Activated CD4-positive, alpha-beta T cell treated with anti-CD3 and anti-CD28 coated beads for 36 hours (primary cell): ENCODE measurements at places on chromosomes 3 and 15. TPM values are rescaled to one million over a fixed set of nuclear protein-coding genes. Genes with fewer than 3 reads are reported as not detected.

DNA sequence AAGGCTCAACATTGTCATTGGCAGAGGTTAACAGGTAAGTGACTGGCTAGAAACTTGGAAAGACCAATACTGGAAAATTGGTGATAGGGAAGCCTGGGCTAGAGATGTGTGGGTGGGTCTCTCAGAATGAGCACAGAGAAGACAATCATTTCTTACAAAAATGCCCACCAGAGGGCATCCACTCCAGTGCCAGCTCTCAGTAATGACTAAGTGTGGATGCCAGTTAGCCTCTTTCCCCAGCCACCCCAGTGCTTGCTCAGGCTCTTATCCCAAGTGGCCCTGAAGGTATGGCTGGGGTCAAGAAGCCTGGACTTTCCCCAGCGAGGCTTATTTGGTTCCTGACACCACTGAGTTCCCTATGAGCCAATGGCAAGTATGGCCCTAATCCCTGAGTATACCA lies 115.9 kb upstream of the ST8SIA2 start:
- peak; percentile 35 for DNase-seq

DNA sequence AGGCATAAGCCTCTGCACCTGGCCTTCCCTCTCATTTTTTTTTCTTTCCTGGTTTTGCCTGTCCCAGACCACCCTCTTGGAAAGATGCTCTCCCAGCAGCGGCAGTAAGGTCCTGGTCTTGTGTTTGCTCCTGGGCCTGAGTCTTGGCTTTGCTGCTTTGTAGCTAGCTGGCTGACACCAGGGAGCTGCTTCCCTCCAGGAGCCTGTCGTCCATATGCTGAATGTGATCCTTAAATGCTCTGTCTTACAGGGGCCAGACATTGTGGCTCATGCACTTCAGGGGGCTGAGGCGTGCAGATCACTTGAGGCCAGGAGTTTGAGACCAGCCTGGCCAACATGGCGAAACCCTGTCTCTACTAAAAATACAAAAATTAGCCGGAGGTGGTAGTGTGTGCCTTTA lies 17.2 kb downstream of the FLNB start:
- DNase-seq: no peak

- no peak for DNase-seq
Measured at GRCh38 chr3:55300701-55301100, 186.4 kb downstream of the WNT5A start.

- no peak for DNase-seq
Measured at GRCh38 chr3:25397150-25397549, 30.9 kb upstream of the RARB start.

GRCh38 chr3:97917813-97918536 lies 54.3 kb downstream of the RIOX2 start:
- no peak for DNase-seq

DNA sequence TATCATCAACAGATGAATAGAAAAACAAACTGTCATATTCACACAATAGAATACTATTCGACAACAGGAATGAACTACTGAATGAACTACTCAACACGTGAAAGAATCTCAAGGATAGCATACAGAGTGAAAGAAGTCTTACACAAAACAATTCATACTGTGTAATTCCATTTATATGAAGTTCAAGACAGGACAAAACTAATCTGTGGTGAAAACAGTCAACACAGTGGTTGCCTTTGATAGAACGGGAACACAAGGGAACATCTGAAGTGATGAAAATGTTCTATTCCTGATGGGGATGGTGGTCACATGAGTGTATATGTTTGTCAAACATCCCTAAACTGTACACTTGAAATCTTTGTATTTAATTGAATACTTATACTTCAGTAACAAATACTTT lies 2.6 kb upstream of the SUSD5 start:
- no peak for DNase-seq

DNA sequence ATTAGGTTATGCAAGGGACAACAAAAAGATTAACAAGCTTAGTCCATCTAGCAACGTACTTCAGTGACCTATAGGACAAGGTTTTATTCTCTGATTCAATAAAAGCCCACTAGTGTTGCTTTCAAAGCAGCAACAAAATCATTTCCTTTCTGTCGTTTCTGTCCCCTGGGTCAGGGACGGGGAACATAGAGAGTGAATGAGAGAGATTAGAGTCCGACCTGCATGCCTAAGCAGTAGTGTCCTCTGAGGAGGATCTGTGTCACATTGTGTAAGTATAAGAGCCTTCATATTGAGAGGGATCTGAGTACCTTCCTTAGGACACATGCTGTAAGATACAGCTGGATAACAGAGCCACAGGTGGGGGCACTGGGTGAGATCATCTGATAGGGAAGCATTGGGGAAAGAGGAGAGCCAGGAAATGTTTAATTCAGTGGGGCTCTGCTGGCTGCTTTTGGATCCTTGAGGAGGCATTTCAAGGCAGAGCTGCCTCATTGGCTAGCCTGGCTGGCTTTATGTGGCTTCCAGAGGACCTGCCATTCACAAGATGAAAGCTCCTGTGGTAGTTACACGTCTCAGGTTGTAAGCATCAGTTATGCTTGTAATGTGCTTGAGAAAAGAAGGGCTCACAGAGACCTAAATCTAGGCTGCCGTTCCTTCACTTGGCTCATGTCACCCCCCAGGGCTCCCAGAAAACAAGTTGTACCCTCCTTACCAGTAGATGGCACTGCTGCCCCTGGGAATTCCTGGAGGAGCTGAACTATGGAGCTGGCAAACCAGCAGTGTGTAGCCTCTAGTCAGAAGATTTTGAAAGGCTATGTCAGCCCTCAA lies 2.7 kb downstream of the TMEM108 start:
- peak; percentile 67 for DNase-seq

DNA sequence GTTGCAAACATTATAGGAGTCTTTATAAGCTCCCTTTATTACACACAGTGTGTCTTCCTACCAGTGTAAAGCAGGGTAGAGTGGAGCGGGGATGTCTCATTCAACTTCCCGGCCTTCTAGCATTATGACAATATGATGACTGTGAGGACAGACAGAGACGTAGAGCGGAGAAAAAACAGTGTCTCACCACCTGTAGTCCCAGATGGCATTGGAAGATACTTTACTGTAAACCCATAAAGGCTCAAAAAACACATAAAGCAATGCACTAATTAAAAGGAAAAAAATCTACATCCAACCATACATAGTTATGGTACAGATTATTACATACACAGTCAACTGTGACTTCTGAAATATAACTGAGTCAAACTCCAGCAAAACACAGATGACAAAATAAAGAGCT lies 383.7 kb downstream of the MAGI1 start:
- no peak for DNase-seq

GRCh38 chr3:46566040-46566641 lies at the start of gene LRRC2:
TSS of gene LRRC2 (minus strand) at chr3:46566302. CDS start at chr3:46551591, 14,711 bp downstream.
- DNase-seq: peak; percentile 50

DNA sequence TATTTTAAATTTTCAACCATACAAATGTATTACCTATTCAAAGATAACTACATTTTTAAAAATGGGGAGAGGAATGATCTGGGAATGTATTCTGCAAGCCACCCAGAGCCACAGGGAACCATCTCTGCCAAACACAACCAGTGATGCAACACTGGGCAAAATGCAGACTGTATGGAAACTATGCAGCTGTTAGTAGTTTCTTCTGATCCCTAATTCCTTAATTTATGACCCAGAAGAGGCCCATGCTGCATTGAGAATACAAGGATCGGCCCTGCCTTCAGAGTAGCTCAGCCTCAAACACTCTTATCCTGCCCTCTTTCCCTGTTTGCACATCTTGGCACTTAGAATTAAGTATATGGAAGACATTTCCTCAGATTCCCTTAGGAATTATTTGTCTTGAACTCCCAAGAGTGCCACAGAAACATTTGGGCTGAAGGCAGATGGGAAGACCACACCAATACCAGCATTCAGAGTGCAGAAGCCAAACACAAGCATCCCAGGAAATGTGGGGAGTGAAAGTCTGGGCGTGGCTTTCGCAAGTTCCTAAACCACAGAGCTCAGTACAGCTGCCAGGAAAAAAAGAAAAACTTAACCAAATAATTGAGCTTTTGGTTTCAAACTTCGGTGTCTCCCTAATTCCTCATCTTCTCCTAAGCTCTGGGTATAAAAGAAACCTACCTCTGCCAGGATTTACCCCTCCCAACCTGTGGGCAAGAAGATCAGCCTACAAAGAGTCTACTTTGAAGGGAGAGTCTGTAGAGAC lies 5.3 kb downstream of the SNUPN start:
- DNase-seq: no peak

DNA sequence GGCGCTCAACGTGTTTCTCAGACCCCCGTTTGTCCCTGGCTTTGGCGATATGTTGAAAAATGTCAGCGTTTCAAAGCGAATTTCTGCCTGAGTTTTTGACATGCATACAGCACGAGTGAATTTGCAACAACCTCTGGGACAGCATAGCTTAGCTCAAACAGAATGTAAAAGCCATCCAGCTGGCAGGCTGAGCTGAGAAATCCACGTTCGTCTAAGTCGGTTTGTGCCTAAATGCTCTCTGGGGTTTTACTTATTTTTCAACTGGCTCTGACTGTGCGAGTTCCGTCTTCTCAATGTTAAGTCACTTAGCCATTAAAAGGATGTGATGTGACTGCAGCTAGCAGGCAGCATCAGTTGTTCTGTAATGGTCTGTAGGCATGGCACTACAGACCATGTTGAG lies 243.5 kb upstream of the SLCO3A1 start:
- DNase-seq: no peak

DNA sequence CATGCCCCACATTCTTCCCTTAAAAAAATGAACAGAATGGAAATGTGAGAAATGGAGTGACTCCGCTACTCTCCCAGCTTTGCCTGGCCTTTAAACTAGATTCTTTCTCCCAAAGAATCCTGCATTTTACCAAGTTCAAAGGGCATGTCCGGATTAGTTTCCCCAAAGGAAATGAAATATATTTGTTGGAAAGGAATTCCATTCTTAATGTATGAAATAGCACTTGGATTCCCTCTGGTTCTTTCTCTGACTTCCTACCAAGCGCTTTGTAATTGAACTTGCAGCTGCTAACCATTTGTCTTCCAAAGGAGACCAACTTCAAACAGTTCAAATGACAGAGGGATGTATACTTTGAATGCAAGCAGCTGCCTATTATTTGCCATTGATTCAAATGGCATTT lies 18.9 kb downstream of the MAP2K1 start:
- DNase-seq: no peak

- DNase-seq: no peak
Measured at GRCh38 chr15:25691544-25692430, 171.3 kb downstream of the ATP10A start.

- DNase-seq: peak; percentile 64
Measured at GRCh38 chr3:172622916-172623700, 87.8 kb downstream of the NCEH1 start.

DNA sequence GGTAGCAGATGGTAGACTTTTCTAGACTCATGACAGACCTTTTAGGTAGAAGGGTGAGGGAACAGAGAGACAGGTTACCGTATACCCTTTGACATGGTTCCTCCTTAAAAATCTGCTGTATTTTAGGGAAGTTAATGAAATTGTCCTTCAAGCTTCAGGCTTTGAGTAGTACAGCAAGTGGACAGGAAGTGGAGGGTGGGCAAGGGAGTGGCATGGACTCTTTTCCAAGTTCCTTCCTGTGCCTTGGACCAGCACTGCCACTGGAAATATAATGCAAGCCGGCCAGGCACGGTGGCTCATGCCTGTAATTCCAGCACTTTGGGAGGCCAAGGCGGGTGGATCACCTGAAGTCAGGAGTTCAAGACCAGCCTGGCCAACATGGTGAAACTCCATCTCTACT lies 156.1 kb upstream of the LRRFIP2 start:
- DNase-seq: no peak

DNA sequence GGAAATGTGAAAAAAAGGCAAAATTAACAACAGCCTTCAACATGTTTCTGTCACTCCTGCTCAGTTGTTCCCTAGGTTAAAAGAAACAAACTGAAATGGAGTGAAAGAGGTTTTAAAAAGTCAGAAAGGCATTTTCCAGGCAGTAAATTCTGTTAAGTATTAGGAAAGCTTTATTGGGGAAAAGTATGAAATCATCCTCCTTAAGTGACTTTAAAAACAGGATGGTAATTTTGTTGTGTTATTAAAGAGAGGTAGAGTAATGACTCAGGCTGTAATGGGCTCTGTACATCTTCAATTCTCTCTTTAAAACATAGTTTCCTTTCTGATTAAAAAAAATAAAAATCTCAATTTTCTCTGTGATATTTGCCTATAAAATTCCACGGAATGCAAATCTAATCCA lies 81.1 kb downstream of the OTOL1 start:
- DNase-seq: no peak

GRCh38 chr3:30597131-30597768 lies 9.2 kb upstream of the TGFBR2 start:
- no peak for DNase-seq

DNA sequence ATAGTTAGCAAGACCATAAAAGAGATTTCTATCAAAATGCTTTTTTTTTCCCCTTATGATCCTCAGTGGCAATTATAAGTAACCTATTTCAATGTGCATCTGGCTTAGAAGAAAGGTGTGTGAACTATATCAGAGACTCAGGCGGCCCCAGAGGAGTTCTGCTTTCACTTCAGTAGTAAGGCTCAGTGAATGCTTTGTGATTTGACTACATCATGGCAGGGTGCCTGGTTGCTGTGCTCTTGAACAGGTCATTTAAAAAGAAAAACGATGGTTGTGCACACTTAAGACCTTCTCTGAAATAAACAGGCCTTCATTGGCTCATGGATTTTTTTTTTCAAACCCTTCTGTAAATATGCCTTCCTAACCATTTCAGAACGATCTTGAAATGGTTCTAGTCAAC lies 400.4 kb upstream of the RARB start:
- no peak for DNase-seq

DNA sequence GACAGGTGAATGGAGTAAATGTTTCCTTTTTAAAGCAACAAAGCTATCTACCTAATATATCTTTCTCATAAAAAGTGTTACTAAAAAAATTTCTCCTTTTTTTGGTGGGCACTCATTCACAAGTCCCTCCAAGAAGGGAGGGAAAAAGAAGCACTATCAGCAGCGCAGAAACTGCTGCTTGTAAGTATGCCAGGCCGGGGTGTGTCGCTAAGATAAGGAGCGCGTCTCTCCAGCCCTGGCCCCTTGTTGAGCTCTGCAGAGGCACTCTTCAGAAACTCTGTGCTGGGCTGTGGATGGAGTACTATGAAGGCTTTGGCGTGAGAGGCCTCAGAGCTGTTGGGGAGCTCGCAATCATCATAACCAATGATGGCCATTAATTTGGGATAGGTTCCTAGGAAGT lies 49.1 kb downstream of the ZDHHC3 start:
- DNase-seq: no peak

Gene BRK1
- 83.4 TPM for total RNA-seq

Gene NPHP3
- total RNA-seq: 11.9 TPM

Gene CLDN1
- total RNA-seq: 1.6 TPM

Gene ADAMTS9
- total RNA-seq: not detected

Gene THRB
- total RNA-seq: not detected

Gene ZIC1
- not detected for total RNA-seq

Gene MORF4L1
- total RNA-seq: 353 TPM

Gene GABRA5
- not detected for total RNA-seq

Gene RBSN
- 15.0 TPM for total RNA-seq

Gene MKRN3
- 2.2 TPM for total RNA-seq

Gene IMPG2
- total RNA-seq: 0.14 TPM

Gene MINDY4B
- total RNA-seq: not detected

Gene ABI3BP
- total RNA-seq: not detected
